ENCODE measurements at places on chromosomes 1 and 21.

GRCh38 chr1:231683439-231684165 is 57.0 kb downstream of the DISC1 start:
- DNase-seq: no peak

GRCh38 chr1:234769986-234770795 is 160.2 kb upstream of the IRF2BP2 start:
- no peak for DNase-seq

GRCh38 chr1:241470908-241471590 is 48.5 kb downstream of the FH start:
- no peak for DNase-seq

DNA sequence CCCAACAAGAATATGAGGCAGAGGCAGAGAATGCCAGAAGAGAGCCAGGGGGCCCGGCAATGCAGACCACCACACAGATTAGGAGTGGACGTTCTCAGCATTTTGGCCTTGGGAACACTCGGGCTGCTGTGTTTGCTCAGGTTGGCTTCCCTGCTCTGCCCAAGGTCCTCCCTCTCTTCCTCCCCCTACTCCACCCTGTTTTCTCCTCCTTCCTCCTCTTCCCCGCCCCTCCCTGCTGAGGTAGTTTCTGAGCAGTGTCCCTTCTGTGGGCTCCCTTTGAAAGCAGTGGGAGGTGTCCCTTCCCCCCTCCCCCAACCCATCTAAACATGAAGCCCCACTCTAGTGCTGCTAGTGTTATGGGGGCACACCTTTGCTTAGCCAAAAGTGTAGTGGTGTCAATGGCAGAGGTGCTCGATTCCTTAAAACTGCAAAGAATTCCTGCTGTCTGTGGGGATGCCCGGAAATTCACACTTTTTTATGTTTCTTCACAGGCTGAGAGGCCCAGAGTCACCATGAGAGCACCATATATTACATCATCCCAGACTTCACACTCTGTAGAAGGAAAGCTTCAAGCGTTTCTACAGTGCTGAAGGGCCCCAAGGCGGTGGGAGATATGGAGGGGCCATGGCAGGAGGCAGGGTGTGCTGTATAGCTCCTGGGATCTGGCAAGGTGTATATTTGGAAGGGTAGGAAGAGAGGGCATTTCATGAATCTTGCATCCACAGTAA is at the start of gene HHIPL2:
HHIPL2 (minus strand) TSS at position 161 of the 728 bp plus-strand sequence; CDS start at position 101, 60 bp downstream.
- no peak for DNase-seq

DNA sequence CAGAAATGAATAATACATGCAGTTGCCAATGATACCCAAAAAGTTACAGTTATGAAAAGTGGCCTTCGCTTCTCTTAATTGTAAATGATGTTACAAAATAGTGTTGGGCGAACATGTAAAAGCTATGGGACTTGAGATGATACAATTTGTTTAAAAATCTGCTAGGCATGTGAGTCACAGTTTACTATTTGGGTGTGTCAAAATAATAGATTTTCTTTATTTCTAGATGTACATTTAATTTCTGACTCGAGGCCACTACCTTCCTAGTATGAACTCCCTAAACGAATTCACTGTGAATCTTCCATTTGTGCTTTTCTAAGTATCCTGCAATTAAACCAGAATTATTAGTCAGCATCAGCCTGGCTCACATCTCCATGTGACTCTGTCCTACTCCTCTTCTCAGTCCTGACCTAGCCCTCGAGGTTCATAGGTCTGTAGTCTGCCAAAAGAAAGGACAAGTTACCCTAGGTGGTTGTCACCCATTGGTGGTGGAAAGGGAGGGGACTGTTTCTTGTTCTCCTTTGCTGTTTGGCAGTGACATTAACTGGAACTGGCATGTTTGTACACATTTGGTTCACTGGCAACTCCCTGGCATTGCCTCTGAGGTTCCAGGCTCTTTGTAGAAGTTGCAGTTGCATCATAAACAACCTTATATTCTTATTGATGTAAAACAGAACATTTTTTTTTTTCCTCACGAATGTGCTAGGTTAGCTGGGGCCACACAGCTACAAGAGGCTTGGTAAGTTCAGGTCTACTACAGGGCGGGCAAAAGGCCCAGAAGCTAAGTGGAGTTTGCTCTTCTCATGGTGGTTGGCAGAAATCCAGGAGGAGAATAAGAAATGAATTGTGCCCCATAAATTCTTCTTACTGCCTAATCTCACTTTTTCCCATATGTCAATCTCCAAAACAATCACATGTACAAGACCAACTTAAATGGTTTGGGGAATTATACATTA is 746.5 kb upstream of the ADAMTS5 start:
- no peak for DNase-seq

- no peak for DNase-seq
Measured at GRCh38 chr1:167862432-167863076, 51.4 kb downstream of the ADCY10 start.

- no peak for DNase-seq
Measured at GRCh38 chr1:53219711-53220110, 723 bp downstream of the CZIB start.

DNA sequence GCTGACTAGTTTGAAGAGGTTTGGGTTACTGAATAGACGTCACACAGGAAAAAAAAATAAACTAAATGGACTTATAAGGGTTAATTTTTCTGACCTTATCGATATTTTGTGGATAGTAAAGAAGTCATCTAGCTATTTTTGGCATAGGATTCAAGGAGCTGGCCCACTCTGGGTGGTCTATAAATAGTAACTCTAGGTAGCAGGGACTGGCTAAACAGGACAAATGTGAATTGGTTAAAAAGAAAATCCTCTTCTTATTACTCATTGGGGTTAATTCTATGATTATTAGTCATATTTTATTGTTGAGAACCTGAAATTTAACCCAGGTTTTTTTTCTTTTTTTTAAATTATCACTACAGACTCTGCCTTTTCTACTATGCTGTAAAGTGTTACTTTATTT is 61.7 kb downstream of the ATF6 start:
- DNase-seq: no peak

DNA sequence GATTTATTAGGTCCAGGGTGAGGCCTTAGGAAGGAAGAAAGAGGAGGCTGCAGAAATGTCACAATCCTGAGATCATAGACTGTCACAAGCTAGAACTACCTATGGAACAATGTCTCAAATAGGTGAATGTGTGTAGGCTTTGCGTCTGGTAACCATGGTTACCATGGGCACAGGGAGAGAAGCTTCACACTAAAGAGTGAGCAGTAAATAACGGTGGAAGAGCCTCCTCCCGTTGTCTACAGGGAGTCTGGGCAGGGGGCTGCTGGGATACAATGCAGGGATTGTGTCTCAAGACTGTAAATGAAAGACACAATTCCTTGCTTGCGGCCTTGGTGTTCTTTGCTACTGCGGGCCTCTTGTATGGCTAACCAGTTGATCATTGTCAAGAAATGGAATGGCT is 28.2 kb upstream of the KCNJ6 start:
- DNase-seq: no peak

GRCh38 chr1:182614796-182615454 is 10.7 kb upstream of the RGS16 start:
- DNase-seq: peak; percentile 21

DNA sequence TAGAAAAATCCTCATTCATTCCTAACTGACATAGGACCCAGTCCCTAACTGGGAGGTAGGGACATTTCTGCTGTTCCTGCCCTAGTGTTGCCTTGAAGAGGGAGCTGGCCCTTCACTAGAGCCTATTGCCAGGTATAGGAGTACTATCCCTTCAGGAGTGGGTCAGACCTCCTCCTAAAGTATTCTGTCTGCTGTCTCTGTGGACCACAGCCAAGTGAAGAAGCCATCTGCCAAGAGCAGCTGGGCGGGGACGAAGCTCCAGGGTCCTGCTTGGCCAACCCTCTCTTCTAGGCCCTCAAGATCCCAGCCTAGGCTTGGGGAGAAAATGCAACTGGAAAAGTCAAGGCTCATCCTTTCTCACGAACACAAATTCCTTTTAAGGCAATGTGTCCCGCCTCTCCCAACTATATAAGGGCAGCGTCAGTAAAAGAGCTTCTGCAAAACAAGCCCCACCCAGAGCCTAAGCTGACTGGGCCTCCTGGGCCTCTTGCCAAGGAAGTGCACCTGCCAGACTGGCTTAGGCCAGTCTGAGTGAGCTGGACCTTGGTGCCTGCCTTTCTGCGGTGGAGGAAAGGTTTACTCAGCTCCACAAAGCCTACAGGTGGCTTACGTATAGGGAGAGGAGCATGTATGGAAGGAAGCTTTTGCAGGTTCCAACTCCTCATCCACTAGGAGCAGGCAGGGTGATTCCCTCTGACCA is 638 bp upstream of the TUFT1 start:
- peak; percentile 20 for DNase-seq

Data from effector memory CD4-positive, alpha-beta T cell (primary cell).